Hindlimb muscle (tissue), 1 donor: ENCODE measurements at places on chromosomes 3 and 15.

DNA sequence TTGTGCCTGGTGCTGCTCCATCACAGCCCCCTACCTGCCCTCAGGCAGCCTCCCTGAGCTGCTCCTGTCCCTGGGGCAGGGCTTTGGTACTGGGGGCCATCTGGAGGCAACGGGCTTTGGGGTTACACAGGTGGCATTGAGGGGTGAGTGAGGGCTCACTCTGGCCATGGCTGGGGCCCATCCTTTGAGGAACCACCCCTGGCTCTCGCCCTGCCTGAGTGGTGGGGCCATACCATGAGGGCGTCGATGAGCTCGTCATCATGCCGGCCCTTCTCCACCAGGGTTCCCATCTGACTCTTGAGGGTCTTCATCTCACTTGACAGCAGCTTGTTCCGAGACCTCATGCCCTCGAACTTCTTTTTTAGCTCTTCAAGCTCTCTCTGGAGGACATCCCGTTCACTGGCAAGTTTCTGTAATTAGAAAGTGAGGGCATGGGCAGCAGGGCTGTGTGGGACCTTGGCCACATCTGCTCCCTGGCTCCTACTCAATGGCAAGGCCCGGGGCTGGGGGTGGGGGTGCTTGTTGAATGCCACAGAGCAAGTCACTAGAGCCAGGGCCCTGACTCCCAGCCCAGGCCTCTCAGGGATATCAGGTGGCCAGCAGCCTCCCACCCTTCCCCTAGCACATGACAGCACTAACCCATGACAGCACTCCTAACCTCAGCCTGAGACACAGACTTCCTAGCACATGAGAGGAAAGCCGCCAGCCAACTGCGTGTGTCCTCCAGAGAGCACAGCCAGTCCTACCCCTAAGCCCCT lies 33.5 kb downstream of the CCDC13 start:
- no peak for DNase-seq

GRCh38 chr3:22265403-22265802 lies 514.4 kb upstream of the ZNF385D start:
- no peak for DNase-seq

DNA sequence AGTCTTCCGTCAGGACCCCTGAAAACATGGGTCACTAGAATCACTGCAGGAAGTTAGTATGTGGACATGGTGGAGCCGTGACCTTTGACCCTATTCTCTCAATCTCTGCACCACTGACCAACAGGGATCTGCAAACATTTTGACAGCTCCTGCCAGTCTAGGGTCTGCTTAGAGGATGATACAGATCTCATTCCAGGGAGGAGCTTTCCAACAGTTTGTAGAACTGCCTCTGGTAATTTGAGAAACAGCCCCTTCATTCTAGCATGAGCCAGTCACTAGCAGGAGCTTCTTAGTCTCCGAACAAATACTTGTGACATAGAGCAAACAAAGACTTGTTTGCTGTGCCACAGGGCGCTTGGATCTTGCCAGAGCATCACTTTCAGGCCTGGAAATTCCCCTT lies 270.3 kb upstream of the CFAP20DC start:
- no peak for DNase-seq

- no peak for DNase-seq
These were observed 241.8 kb downstream of the TBC1D5 start for GRCh38 chr3:17500618-17501017.
